ENCODE measurements at places on chromosomes 12 and 14. TPM values are rescaled to one million over a fixed set of nuclear protein-coding genes. Genes with fewer than 3 reads are reported as not detected.

The ABCD2 gene
- total RNA-seq, result 6.5 TPM

The A2M gene
- 502 TPM for total RNA-seq

GRCh38 chr12:123559468-123559867 lies 24.9 kb upstream of the TMED2 start:
- no peaks in the 10 kb centered on the region for H3K4me1 ChIP-seq
- H3K27ac ChIP-seq, result no peak overlapping the region
- no peak overlapping the region for H3K4me3 ChIP-seq
- H3K27me3 ChIP-seq, result no peaks in the 10 kb centered on the region

The SLCO1B3 gene
- 0.60 TPM for total RNA-seq

The FOXG1 gene
- total RNA-seq, result not detected

GRCh38 chr12:82910246-82910893 lies 223.7 kb downstream of the TMTC2 start:
- H3K27ac ChIP-seq, result no peak overlapping the region
- no peaks in the 10 kb centered on the region for H3K27me3 ChIP-seq
- no peak for DNase-seq
- H3K4me3 ChIP-seq, result no peak overlapping the region
- no peaks in the 10 kb centered on the region for H3K36me3 ChIP-seq

DNA sequence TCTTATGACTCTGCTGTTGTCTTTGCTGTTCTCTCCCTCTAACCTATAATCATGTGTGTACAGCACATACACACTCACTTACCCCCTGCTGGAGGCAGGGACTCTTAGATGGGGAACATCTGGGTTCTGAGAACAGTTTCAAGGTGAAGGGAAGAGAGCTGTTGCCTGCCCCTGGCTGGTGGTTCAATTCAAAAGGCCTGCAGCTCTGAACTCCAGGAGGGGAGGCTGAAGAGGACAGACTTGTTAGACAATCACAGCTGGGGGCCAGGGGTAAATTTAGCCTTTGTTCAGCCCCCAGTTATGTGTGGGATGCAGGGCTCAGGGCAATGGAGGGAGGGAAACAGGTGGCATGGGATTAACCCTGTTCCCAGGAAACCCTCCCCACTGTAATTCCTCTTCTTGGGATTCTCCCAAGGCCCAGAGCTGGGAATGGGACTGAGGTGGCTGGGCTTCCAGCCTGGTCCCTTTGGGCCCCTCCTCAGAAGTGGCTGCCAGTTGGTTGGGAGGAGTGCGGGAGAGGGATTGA lies 1.9 kb downstream of the MYL6B start:
- no peak overlapping the region for H3K27ac ChIP-seq
- H3K36me3 ChIP-seq, result peaks cover under 1% of the 10 kb centered on the region

DNA sequence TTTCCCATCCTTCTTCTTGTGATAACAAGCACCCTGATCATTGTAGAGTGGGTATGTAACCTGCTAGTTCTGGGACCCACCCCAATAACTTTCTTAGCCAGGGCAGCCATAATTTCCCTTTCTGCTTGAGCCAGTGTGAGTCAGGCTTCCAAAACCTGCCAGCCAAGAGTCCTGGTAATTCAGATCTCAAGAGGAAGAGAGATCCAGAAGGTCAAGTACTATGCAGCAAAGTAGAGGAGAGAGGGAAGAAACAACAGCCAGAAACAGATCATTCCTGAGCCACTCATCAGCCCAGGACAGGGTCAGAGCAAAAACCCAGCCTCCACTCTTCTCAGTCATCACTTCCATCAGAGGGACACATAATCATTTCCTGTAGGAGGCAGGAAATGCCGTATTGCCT lies 182.0 kb downstream of the DICER1 start:
- H3K27me3 ChIP-seq, result peaks cover 12% of the 10 kb centered on the region
- no peak overlapping the region for H3K4me3 ChIP-seq
- no peaks in the 10 kb centered on the region for H3K36me3 ChIP-seq
- no peaks in the 10 kb centered on the region for H3K4me1 ChIP-seq
- no peak for DNase-seq

DNA sequence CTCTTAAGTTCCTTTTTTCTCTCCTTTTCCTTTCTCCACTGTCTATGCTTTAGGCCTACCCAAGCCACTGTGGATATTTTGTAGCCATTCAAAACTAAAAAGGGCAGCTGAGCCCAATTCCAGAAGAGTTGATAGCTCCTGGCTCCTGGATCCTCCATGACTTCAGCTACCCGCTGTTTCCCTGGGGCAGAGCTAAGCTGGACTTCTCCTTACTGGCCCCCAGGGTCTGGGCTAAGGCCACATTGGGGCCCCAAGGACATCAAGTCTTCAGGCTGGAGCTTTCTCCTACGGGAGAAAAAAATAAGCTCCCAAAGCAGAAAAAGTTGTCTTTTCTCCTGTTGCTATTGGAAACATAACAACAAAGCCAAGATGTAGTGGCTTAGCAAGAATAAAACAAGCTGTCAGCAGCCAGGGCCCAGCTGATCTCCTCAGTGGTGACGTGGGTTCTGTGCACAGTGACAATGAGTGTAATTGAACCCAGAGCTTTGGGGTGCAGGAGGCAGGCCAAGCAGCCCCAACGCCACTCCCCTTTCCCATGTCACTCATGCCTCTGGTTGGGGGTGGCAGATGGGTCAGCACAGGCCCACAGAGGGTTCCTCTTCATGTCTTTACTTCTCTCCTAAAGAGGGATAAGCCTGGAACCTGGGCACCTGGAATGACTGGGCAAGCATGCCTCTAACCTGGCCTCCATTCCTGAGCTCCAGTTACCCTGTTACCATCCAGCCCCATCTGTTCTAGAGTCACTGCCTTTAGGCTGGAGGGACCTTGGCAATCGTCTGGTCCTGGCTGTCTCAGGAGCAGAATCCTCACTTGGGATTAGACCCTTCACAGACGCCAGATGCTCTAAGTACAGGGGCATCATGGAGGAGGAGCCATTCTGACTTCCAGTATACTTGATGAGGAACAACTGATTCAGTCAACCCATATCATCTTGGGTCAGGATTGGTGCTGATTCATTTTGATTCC lies 171.2 kb downstream of the ZFP36L1 start:
- H3K4me1 ChIP-seq, result peaks cover 44% of the 10 kb centered on the region
- peak overlapping the region; percentile 81 for H3K27ac ChIP-seq
- H3K36me3 ChIP-seq, result peaks cover 11% of the 10 kb centered on the region
- H3K27me3 ChIP-seq, result no peaks in the 10 kb centered on the region
- no peak overlapping the region for H3K4me3 ChIP-seq

DNA sequence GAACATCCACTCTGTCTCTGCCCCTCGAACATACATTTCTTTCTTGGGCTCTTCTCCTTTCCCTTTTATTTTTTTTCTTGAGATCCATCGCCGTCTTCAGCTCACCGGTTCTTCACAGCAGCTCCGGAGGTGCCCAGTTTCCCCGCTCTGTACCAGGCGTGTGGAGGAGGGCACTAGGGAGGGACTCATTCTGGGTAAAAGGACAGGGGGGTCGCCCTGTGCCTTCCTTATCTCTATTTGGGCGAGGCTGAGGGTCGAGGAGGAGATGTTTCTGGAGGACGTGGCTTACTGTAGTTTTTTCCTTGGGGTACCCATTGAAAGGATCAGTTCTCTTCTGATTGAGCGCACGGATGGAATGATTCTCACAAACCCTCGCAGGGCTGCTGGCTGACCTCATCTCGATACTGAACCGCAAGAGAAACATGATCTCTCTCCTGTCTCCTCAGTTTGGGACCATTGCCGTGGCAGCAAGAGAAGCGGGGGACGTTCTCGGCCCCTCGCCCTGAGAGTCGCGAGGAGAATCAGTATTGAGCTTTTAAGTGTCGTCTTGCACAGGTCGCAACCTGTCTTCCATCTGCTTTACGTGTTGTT lies 386 bp downstream of the LIN52 start:
- no peaks in the 10 kb centered on the region for H3K27me3 ChIP-seq
- H3K4me3 ChIP-seq, result peak overlapping the region; percentile 87
- no peaks in the 10 kb centered on the region for H3K36me3 ChIP-seq
- peaks cover 46% of the 10 kb centered on the region for H3K4me1 ChIP-seq
- peak overlapping the region; percentile 88 for H3K27ac ChIP-seq
- DNase-seq, result no peak

DNA sequence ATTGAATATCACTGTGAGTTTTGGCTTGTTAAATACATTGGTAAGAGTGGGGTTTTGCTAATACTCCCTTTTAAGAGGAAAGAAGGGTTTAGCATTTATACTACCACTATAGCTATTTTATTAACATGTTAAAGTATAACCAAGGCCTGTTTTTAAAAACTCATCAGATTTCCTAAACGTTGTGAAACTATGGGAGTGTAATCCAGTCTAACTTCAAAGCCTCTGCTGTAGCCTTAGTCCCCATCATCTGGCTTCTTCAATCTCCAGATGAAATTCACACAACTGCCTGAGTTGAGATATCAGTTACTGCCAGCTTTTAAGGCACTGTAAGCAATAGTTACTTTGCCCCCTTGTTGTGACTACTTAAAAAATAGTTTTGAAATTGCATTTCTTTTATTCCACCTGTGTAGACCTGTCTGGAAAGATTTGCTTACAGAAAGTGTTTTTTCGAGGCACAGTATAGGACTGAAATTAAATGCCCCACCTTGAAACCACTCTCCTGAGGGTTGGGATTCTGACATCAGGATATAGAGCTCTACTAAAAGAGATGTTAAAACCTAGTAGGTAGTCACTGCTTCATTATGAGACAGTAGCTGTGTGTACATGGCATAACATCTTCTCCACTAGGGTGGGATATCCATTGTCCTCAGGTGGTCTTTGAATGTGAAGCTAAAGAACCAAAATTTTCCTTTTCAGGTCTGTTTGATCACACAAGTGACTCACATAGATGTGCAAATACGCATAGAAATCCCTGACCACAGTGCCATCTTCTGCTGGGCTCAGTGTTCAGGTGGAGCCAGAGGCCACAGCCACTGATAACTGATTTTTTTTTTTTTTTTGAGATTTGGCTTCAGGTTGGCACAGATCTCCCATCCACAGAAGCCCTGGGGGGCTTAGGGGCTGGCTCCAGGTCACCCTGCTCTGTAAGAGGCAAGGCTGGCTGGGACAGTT lies 125.5 kb downstream of the DAAM1 start:
- H3K4me3 ChIP-seq, result no peak overlapping the region
- H3K27me3 ChIP-seq, result no peaks in the 10 kb centered on the region
- no peaks in the 10 kb centered on the region for H3K36me3 ChIP-seq
- H3K27ac ChIP-seq, result peak overlapping the region; percentile 16

The OR4N5 gene
- total RNA-seq, result not detected

- no peak overlapping the region for H3K27ac ChIP-seq
- no peaks in the 10 kb centered on the region for H3K36me3 ChIP-seq
Observed at GRCh38 chr12:42495244-42495643, 94.3 kb downstream of the PRICKLE1 start.

- no peaks in the 10 kb centered on the region for H3K36me3 ChIP-seq
- peaks cover 41% of the 10 kb centered on the region for H3K4me1 ChIP-seq
- no peak overlapping the region for H3K27ac ChIP-seq
- H3K27me3 ChIP-seq, result no peaks in the 10 kb centered on the region
Observed at GRCh38 chr14:74574090-74574433, 38.0 kb downstream of the LTBP2 start.

DNA sequence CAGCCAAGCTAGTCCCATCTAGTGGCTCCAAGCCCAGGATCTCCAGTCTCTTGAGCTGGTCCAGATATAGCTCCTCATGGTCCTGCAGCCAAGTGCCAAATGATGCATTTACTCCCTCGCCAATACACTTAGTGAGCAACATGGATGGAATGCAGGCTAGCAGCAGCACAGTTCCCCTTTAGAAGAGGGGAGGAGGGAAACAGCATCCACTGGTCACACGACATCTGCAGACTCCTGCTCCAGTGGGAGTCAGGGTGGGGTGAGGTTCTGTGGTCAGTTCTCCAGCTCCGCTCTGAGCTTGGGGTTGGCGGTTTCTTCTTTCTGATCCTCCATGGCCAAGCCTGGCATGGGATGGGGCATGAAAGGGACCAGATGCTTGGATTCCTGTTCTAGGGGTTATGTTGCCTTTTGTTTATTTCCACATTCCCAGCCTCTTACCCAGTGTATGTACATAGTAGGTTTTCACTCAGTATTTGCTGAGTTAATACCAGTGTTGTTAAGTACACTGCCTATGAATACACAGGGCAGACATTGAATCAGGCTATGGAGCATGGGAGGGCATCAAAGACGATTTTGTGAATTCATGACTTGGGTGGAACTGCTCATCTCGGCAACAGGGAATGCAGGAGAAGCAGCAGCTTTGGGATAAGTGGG lies 57.3 kb downstream of the GALNT16 start:
- peaks cover 57% of the 10 kb centered on the region for H3K4me1 ChIP-seq
- no peaks in the 10 kb centered on the region for H3K27me3 ChIP-seq
- DNase-seq, result peak; percentile 53
- peaks cover 5% of the 10 kb centered on the region for H3K36me3 ChIP-seq
- no peak overlapping the region for H3K4me3 ChIP-seq

DNA sequence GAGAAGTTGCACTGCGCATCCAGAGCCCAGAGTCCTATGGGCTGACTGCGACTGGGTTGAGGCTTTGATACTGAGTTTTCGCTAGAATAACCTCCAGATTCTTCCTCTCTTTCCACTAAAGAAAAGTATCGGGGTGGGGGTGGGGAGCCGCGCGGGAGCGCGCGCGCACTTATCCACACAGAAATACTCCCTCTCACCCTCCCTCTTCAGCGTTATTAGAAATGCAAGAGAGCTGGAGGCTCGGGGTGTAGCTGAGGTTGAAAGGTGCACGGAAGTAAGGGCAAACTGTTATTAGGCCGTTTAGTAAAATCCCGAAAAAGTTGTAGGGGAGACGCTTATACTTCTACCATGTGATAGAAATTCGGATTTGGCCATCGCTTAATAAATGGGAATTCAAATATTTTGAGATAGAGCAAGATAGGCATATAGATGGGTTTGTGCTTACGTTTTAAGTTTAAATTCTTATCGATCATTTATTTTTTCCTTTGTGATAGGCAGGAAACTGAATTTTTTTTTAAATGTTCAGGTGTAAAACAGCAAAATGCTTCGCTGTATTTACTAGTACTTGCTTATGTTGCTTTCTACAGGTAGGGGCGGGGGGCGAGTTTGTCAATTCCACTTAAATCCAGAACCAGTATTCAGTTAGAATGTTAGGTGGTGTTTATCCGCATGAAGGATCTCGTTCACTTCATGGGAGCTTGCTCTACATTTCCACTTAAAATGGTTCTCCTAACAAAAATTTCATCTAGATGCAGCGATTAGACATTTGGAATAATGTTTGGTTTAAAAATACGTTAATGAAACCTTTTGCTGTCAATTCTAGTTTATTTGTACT lies 1.1 kb downstream of the ARHGAP5 start:
- no peaks in the 10 kb centered on the region for H3K36me3 ChIP-seq
- peak overlapping the region; percentile 99 for H3K27ac ChIP-seq
- DNase-seq, result peak; percentile 33
- H3K27me3 ChIP-seq, result no peaks in the 10 kb centered on the region

Measured in left ventricle myocardium inferior (tissue), 1 donor.